Substantia nigra (tissue), 51 donors: ENCODE measurements at places on chromosomes 3 and 15.

GRCh38 chr15:38048001-38048455 lies 113.6 kb downstream of the TMCO5A start:
- no peak for DNase-seq

DNA sequence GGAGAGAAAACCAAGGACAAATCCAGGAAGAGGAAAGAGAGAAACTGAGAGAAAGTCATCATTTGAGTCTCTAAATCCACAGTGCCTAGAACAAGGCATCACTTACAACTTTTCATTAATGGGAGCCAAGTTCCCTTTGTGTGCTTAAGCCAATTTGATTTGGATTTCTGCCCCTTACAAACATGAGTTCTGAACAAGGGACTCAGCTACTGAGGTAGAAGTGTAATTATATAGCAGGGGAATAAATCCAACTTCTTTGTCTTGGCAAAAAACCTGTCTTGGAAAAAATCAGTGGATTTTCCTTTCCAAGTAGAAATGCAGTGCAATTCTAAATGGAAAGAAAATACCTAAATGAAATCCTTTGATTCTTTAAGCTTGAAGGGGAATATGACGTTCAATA lies 307.2 kb upstream of the CNTN3 start:
- no peak for DNase-seq

DNA sequence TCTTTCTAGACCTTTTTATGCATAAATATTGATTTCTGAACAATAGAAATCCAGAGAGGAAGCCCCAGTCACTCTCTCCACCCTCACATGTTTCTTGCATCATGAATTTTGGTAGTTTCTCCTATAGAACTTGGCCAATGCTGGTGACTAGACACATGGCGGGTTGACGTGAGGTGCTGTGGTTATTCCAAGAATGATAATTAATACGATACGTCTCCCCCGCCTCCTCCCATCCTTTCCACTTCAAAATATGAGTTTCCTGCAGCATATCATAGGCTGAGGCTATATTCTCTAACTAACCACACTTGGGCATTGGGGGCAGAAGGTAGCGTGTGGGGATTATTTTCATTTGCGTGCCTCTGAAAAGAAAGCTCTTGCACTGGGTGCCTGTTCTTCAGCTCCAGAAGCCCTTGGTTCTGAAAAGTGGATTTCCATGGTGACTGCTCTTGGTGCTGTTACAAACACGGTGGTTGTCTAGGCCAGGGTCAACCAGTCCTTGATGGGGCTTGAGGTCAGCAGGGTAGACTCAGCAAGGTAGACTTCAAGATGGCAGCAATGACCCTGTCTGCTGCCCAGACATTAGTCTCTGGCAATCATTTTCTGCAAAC lies 5.3 kb downstream of the TNFSF10 start:
- DNase-seq: no peak

GRCh38 chr15:45407786-45408185 lies 29.4 kb upstream of the GATM start:
- no peak for DNase-seq

DNA sequence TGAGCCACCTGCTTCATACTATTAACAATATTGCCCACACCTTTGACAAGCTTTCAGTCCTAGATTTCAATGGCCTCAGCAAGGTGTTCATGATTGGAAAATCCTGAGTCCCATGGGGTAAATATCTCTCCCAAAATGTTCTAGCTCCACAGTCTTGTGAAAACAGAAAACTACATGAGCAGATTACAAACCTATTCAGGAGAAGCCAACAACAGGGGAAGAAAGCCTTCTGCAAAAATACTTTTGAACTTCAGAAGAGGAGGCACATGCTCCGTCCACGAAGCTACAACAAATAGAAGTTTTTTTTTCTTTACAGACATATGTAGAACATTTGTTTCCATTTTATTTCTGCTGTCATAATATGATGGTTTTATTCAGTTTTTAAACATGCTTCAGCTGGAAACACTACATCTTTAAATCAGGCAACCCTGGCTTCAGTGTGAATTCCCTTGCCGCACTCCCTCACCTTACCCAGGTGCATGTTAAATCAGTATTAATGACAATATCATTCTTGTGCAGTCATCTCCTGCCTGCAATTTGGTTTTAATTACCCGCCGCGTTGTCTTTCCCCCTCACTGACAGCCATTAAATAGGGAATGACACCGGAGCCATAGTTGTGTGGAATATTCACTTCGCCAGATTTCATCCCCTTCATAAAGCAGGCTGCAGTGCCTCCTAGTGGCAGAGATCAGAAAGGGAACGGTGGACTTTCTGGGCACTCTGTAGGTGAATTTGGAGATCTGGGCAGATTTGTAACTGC lies 725.5 kb upstream of the ARRDC4 start:
- DNase-seq: no peak

DNA sequence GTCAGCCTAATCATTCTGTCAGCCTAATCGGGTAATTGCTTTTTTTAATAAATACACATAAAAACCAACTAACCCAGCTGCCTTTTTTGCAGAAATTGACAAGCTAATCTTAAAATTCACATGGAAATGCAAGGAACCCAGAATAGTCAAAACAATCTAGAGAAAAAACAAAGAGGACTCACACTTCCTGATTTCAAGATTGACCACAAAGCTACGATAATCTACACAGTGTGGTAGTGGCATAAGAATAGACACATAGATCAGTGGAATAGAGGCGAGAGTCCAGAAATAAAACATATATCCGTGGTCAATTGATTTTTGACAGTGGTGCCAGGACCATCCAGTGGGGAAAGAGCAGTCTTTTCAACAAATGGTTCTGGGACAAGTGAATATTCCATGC lies 2.4 kb upstream of the C3orf20 start:
- no peak for DNase-seq

- peak; percentile 4 for DNase-seq
Observed at GRCh38 chr3:23183731-23184130, 19.4 kb upstream of the UBE2E2 start.

- no peak for DNase-seq
Observed at GRCh38 chr3:99683465-99683864, 45.1 kb downstream of the COL8A1 start.

GRCh38 chr3:48568476-48568875 lies 4.9 kb upstream of the UCN2 start:
- DNase-seq: no peak

- no peak for DNase-seq
Observed at GRCh38 chr15:88147760-88148159, 108.8 kb downstream of the NTRK3 start.

DNA sequence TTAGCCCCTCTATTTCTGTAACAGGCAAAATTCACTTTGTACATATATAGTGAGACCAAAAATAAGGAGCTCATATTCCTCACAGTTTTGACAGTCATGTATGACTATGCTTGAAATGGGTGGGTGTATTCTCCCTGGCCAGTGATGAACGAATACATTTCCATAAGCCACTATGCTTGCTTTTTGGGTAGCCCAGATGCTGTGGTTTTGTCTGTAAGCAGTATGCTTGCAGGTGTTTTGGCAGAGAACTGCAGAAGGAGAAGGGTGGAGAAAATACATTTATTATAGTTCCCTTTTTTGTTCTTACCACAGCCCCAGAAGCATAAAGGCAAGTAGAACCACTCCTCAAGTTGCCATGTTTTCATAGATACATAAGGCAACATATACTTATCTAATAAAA lies 131.2 kb downstream of the RBMS3 start:
- DNase-seq: no peak

DNA sequence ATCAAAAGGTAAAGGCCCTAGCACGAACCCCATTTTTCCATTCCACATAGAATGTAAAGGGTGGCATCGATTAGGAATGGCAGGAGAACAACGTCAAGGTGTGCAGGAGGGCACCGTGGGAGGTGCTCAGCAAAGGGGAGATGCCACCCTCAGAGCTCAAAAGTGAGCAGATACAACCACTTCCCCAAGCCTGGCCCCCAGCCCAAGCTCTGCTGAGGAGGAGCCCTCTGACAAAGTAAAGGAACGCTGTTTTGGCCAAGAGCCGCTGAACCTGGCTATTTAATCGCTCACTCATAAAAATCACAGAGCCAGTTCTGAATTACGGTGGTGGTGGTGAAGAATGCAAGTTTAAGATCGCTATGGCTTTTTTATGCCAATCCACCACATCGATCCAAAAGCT lies 12.4 kb downstream of the GNB5 start:
- no peak for DNase-seq

GRCh38 chr3:4888913-4889846 lies 90.1 kb upstream of the BHLHE40 start:
- DNase-seq: no peak

DNA sequence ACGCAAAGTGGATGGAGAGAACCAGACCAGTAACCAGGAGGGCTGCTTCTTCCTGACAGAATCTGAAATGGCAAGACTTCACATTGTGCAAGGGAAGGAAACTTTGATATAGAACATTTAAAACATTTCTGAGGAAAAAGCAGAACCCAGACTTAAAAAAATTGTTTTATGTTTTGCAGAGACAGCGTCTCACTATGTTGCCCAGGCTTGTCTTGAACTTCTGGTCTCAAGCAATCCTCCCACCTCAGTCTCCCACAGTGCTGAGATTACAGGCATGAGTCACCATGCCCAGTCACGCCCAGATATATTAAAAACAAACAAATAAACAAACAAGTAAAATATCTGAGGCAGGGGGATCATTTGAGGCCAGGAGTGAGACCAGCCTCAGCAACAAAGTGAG lies 46.2 kb downstream of the CRTAP start:
- DNase-seq: no peak

- no peak for DNase-seq
Observed at GRCh38 chr15:71096676-71097075, 18.6 kb upstream of the THSD4 start.

GRCh38 chr3:122961146-122961545 lies 66.4 kb downstream of the SEMA5B start:
- DNase-seq: no peak

DNA sequence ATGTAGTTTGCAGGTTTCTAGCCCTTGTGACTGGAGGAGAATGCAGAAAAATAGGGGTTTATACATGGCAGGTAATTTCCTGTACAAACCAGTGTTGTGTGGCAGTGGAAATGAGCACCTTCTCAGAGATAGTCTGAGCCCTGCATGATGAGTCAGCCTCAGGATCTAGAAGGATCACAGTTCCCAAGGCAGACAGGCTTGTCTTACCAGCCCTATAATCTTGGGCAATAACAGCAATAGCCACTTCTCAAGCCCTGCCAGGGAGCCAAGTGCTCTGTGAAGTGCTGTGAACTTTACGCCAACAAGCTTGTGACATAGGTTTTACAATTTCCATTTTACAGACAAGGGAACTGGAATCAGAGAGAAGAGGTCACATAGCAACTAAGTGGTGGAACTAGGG lies 89.4 kb downstream of the CD47 start:
- no peak for DNase-seq

DNA sequence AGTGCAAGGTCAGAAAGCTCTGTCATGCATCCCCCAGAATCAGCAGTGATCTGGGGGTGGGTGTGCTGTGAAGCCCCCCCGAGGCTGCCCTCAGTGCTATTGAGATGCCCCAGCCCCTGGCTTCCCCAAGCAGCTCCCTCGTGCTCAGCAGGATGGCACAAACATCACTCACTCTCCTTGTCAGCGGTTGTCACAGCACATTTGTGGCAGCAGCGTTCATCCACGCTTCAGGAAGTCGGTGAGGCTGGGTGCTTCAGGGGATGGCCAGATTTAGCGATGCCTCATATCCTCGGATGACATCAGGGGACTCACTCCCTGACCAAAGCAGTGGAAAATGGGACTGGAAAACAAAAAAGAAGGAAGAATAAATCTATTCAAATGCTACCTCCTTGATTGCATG lies 54.4 kb upstream of the SLC6A11 start:
- DNase-seq: no peak

DNA sequence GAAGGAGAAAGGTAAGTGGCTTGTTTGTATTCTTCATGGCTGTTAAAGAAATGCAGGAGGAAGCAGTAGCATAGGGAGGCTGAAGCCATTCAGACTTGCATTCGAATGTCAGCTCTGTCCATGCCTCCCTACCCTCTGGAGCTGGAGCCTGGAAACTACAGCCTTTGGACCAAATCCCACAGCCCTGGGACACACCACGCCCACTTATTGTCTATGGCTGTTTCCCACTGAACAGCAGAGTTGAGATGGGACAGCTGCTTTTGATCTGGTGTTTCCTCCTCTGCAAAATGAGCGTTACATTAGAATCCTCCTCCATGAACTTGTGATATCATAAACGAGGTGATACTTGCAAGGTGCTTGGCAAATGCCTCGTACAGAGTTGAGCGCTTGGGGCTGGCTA lies 3.6 kb downstream of the FAM107A start:
- no peak for DNase-seq

DNA sequence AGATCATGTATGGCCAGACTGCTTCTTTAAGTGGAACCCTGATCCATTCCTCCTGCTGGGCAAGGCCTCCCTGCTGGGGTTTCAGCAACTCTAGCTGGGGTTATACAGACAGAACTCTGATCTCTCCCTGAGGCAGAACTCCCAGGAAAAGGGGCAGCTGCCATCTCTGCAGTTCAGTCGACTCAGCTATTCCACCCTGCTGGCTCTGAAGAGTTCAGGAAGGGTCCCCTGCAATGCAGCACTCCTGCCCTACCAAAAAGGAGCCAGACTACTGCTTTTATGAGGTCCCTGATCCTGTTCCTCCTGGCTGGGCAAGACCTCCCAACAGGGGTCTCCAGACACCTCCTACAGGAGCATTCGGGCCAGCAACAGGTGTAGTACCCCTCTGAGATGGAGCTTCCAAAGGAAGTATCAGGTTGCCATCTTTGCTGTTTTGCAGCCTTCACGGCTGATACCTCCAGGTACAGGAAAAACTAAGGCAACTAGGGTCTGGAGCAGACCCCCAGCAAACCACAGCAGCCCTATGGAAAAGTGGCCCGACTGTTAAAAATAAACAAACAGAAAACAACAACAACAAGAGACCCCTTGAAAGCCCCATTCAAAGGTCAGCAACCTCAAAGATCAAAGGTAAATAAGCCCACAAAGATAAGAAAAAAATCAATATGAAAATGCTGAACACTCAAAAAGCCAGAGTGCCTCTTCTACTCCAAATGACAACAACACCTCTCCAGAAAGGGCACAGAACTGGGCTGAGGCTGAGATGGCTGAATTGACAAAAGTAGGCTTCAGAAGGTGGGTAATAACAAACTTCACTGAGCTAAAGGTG lies 14.2 kb upstream of the CP start:
- no peak for DNase-seq

DNA sequence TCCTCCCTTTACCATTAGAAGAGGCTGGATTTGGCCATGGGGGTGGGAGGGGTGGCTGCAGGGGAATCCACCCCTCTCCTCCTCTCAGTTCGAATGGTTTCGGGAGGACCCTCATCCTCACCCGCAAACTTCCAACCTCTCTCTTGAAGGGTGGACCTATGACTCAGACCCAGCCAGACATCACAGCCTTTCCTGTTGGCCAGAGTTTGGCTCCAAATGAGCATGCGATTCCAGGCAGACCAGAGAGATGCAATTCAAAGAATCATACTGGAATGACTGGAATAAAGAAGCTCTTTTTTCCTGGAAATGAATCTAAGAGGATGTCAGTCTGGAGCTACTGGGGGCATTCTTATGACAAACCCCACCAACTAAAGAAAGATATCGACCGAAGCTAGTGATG lies 516.7 kb upstream of the MDFIC2 start:
- no peak for DNase-seq

- DNase-seq: no peak
Observed at GRCh38 chr15:100939791-100940190, 20.6 kb downstream of the LRRK1 start.
